Tongue (tissue), 3 donors: ENCODE measurements at places on chromosomes 5 and 9. TPM values are rescaled to one million over a fixed set of nuclear protein-coding genes. Genes with fewer than 3 reads are reported as not detected.

DNA sequence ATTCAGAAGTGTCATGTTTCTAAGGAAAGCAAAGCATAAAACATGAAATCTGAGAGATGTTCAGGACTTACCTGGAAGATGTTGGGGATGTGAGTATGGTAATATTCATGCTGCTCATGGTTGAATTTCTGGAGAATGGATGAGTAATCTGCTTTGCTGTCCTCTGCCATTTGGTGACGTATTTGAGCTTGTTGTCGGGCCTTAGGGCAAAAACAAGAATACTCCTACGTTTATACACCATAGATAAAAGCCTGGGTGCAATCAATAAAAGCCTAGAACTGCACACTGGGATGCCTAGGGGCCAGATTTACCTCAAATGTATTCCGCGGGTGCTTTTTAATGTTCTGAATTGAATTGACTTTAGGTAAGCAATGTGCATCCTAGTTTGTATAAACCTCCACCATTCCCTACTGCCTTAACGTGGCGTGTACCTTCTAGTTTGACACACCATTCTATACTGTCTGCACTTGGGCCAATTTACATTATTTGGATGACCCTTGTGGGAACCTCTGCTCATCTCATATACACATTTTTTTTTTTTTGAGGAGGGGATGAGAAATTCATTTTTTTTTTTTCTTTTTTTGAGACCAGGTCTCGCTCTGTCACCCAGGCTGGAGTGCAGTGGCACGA, 94.4 kb downstream of the USP20 start:
- DNase-seq, result no peak

The PCDHGA7 gene
- 6.3 TPM for total RNA-seq

GRCh38 chr9:94111446-94111845, 27.2 kb downstream of the PTPDC1 start:
- no peak for DNase-seq

The PCDHGB5 gene
- 11.3 TPM for total RNA-seq

The PRDM9 gene
- total RNA-seq, result not detected

GRCh38 chr5:94693043-94693822, 74.8 kb downstream of the SLF1 start:
- DNase-seq, result peak; percentile 78

GRCh38 chr9:136808075-136808805, 492 bp downstream of the RABL6 start:
- DNase-seq, result no peak

- DNase-seq, result no peak
Observed at GRCh38 chr5:77117161-77117560, 30.1 kb upstream of the ZBED3 start.

The C5orf52 gene
- total RNA-seq, result not detected

The MIGA2 gene
- total RNA-seq, result 25.2 TPM

DNA sequence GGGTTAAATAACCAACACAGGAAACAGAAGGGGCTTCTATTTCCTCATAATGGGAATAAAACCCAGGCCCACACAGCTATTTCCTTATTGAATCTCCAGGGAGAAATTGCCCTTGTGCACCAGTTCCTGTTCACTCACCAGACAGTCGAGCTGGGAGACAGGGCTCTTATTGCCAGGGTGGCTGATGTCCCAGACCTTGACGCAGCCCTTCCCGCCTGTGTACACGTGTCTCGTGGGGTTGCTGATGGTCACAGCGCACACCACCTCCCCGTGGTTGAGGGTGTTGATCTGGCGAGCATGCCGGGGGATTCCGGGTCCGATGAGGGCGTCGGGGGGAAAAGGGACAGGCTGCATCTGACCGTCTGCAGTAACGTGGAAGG, 96.5 kb downstream of the TLE1 start:
- DNase-seq, result peak; percentile 17

- no peak for DNase-seq
Observed at GRCh38 chr9:85213650-85214607, 527.8 kb downstream of the AGTPBP1 start.

The ACOT12 gene
- total RNA-seq, result not detected

The SLC6A3 gene
- 0.10 TPM for total RNA-seq

DNA sequence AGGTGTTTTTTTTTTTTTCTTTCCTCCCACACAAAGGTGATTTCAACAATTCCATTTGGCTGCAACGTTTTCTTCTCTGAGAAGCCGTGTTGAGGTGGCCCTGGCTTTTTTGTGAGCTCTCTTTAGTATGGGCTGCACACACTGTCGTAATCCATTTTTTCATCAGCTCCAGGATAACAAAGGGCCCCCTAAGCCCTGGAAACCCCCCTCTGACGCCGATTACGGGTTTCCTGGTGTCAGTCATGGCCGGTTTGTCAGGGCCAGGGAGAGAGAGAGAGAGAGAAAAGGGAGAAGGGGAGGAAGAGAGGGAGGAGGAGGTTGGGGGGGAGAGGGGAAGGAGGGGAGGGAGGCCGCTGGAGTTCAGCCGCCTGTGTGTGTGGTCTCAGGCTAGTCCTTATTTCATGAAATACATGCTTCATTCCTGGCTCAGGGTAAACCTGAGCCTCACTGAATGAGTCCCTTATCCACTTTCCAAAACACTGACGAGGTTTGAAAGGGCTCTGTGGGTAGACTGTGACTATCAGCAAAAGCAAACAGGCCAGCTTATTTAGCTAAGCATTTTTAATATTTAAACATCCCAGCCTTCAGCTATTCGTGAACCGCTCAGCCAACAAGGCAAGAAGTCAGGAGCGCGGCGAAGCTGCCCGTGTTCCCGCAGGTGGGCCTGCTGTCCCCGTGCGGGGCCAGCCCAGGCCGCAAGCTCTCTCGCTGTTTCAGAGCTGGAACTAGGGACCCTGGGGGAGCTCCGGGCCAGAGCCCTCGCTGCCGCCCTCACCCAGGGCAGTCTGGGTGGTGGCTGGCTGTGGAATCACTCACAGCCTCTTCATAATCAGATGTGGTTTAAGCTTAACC, 172.8 kb downstream of the ERCC6L2 start:
- peak; percentile 85 for DNase-seq

The ZNF354C gene
- 16.3 TPM for total RNA-seq

DNA sequence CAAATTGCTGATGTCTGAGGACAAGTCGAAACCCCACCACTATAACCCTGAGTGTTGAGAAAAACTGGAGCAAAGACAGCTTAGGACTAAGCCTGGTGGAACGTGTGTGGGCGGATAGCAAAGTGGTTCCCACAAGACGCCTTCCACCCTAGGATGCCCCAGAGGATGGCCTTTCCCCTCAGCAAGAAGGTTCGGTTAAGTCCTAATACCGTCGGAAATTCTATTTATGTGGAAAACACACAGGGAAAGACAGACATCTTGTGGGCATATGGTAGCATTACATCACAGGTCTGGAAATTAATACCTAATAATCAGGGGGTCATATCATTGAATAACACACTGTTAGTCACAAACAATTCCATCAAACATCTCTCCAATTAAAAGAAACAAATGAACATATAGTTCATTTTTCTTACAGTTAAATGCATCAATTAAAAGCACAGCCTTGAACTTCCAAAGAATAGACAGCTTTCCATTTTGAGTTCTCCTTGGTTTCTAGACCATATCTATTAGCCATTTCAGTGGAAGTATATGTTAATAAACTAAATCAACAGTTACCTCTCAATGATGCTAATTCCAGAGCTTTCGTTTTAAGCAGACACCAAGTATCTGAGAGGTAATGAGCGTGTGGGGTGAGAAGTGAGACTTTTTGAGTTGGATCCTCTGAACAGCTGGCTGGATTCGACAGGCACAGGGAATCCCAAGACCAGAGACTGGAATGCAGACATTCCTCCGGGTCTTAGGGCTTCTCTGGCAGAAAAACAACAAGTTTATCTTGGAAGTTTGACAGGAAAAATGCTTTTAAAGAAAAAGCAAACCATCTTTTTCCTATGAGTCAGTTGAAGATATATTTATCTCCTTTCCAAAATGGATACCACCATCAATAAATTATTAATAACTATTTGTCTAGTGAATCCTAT, 2.9 kb upstream of the ICE1 start:
- peak; percentile 73 for DNase-seq

- no peak for DNase-seq
Observed at GRCh38 chr9:128424268-128424780, 3.7 kb downstream of the CERCAM start.

DNA sequence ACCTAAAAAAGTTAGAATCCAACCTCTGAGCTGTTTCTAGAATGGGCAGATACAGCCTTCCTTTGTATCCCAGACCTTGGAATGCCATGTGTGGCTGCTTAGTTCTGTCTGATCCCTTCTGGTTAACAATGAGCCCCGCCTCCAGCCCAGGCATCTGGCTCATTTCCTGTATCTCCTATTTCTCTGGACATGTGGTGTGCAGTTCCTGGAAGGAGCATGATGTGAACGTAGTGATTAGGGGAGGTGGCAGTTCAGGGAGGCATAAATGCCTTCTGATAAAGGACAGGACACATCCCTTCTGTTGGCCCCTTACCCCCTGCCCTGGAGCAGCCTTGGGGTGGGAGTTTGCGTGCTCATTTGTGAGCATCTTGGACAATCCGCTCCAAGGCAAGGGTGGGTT, 243.0 kb downstream of the ZSWIM6 start:
- peak; percentile 61 for DNase-seq

- no peak for DNase-seq
Observed at GRCh38 chr5:17912794-17913193, 278.5 kb downstream of the TAF11L14 start.

The ARHGEF37 gene
- total RNA-seq, result 5.5 TPM

GRCh38 chr5:115377468-115378217, 81.2 kb upstream of the CCDC112 start:
- DNase-seq, result peak; percentile 37

- DNase-seq, result no peak
Observed at GRCh38 chr9:28329323-28329722, 756.0 kb upstream of the C9orf72 start.

GRCh38 chr9:31188496-31188895, 1195.9 kb upstream of the ACO1 start:
- DNase-seq, result no peak

- DNase-seq, result peak; percentile 68
Observed at GRCh38 chr9:84823421-84824271, 154.1 kb downstream of the NTRK2 start.
